ENCODE measurements at places on chromosomes 12 and 14.

- no peak for DNase-seq
Observed at GRCh38 chr12:127396734-127397133, 870.2 kb upstream of the TMEM132C start.

GRCh38 chr14:71004481-71004880 is 97.2 kb downstream of the PCNX1 start:
- DNase-seq, result no peak

DNA sequence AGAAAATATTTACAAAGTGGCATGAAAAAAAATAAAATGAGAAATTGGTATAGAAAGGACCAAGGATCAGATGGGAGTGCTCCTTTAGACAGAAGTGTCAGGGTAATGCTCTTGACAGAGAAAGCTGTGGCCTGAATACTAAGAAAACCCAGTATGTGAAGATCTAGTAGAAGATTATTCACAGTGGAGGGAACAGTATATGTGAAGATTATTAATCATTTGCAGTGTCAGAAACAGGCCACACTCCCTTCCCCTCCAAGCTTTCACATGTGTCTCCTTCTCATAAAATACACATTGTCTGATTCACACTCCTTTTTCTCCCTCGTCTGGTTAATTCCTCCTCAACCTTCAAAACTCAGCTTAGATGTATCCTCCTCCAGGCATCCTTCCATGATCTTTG is 41.3 kb downstream of the CAPS2 start:
- DNase-seq, result no peak

- no peak for DNase-seq
Observed at GRCh38 chr12:108837239-108837638, 20.1 kb downstream of the SSH1 start.

- DNase-seq, result no peak
Observed at GRCh38 chr12:1499351-1499750, 95.0 kb downstream of the FBXL14 start.

- no peak for DNase-seq
Observed at GRCh38 chr12:7905071-7905470, 30.9 kb downstream of the SLC2A3 start.

GRCh38 chr12:70608184-70608583 is 29.0 kb downstream of the PTPRB start:
- DNase-seq, result no peak

DNA sequence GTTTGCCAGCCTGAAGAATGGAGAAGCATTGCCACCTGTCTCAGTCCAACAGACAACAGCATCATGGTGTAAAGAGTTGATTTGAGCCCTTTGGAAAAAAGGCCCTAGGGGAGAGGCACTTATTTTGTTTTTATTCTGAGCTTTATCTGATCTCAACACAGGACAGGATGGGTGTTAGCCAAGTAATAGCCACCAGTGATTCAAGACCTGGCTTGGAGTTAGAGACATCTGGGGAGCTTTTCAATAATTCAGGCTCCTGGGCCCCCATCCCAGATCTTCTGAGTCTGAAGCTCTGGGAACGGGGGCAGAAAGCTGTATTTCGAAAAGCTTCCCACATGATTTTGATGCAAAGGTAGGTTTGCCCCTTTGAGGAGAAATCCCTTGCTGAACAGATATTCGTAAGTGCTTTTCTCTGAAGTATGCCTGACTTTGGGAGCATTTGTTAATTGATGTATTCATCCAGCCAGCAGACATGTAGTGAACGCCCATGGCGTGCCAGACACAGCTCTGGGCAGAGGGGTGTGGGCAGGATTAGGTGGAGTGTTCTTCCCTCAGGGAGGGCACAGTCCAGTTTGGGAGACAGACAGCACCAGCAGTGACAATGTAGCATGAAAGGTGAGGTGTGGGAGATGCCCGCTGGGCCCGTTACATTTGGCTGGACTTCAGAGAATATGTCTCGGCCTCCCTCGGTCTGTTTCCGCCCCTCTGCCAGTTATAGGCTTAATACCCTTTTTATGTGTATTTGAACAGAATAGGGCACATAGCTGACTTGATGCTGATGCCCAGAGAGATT is 72.5 kb downstream of the TSPAN9 start:
- no peak for DNase-seq

All from GM18507 (cell line).